SW 1271 (cell line): ENCODE measurements at places on chromosomes 16 and 17.

- no peak for DNase-seq
Observed at GRCh38 chr17:72030067-72030899, 90.5 kb upstream of the SOX9 start.

DNA sequence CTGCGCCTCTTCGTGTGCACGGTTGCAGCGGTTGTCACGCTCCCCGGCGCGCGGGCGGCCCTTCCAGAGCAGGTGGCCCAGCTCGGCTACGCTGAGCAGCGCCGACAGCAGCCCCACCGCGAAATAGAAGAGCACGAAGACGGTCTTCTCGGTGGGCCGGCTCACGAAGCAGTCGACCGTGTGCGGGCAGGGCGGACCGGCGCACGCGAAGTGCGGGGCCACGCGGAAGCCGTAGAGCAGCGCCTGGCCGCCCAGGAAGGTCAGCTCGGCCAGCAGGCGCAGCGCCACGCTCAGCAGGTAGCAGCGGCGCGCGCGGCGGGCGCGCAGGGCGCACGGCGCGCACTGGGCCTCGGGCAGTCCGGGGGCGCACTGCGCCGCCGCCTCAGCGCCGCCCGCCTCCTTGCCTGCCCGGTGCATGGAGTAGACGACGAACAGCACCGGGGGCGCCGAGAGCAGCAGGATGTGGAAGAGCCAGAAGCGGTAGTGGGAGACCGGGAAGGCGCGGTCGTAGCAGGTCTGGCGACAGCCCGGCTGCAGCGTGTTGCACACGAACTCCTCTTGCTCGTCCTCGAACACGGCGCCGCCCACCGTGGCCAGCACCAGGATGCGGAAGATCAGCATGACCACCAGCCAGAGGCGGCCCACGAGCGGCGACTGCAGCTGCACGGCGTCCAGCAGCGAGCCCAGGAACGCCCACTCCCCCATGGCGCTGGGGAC lies 1.3 kb downstream of the GJD3 start:
- no peak for DNase-seq

DNA sequence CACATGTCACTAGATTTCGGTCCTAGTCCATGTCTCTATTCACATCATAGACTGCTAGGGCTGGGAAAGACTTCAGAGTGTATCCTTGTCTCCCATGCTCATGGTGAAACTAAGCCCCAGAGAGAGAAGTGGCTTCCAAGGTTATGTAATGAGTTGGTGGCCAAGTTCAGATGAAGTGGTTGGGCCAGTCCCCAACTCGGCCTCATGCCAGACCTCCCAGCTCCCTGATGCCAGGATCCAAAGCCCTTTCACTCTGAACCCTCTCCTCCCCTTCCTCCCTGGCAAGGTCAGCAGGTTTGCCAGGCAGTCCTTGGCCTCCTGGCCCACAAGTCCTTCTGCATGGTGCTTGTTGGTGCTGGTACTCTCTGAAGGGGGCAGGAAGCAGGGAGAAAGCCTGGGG lies 189.7 kb downstream of the AXIN2 start:
- DNase-seq, result no peak

- DNase-seq, result no peak
Observed at GRCh38 chr16:67992661-67993206, 6.5 kb downstream of the DPEP2 start.

GRCh38 chr17:34712481-34713195 lies 133.3 kb downstream of the TMEM132E start:
- no peak for DNase-seq

- DNase-seq, result no peak
Observed at GRCh38 chr17:34999456-34999855, 19.1 kb downstream of the LIG3 start.

- no peak for DNase-seq
Observed at GRCh38 chr16:84836234-84836647, 16.5 kb downstream of the CRISPLD2 start.

DNA sequence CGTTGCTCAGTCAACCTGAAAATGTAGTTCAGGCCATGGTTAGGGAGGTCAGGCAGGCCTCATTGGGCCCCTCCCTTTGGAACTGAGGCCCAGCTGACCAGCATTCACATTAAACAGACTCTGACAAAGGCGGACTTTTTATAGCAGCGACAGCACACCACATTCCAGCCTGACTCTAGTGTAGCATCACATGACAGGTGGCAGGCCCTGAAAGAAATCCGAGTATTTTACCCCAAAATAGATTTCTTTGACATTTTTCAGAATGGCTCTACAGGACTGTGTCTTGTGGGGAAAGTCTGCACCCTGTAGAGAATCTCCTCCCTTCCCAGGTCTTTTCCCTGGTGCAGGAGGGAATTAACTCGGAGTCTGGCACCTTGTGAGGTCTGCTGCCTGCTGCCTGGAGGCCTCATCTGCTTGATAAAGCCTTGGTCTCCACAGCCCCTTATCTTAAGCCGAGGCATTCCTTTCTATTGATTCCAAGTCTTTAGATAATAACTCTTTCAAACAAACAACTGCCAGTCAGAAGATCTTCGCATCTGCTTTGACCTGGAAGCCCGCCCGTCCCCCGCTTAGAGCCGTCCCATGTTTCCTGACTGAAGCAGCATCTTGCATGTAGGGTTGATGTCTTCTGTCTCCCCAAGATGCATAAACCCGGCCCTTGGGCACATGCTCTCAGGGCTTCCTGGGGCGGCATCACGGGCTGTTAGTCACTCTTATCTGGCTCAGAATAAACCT lies 44.0 kb upstream of the CAPN15 start:
- DNase-seq, result no peak

GRCh38 chr17:67390646-67391361 lies 13.7 kb downstream of the PITPNC1 start:
- DNase-seq, result peak; percentile 67

DNA sequence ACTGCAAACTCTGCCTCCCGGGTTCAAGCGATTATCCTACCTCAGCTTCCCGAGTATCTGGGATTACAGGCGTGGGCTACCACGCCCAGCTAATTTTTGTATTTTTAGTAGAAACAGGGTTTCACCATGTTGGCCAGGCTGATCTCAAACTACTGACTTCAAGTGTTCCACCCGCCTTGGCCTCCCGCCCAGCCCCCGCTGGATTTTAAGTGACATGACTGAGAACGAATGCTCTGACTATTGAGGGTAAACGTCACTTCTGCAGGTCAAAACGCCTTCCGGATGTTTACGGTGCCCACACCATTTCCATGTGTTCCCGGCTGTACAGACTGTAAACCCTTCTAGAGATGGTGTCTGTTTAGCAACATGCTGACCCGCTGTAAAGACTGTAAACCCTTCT lies 22.8 kb downstream of the PITPNA start:
- no peak for DNase-seq

GRCh38 chr16:85903559-85903958 lies 4.6 kb downstream of the IRF8 start:
- DNase-seq, result no peak

- DNase-seq, result no peak
Observed at GRCh38 chr16:11819798-11820197, 22.7 kb upstream of the ZC3H7A start.

DNA sequence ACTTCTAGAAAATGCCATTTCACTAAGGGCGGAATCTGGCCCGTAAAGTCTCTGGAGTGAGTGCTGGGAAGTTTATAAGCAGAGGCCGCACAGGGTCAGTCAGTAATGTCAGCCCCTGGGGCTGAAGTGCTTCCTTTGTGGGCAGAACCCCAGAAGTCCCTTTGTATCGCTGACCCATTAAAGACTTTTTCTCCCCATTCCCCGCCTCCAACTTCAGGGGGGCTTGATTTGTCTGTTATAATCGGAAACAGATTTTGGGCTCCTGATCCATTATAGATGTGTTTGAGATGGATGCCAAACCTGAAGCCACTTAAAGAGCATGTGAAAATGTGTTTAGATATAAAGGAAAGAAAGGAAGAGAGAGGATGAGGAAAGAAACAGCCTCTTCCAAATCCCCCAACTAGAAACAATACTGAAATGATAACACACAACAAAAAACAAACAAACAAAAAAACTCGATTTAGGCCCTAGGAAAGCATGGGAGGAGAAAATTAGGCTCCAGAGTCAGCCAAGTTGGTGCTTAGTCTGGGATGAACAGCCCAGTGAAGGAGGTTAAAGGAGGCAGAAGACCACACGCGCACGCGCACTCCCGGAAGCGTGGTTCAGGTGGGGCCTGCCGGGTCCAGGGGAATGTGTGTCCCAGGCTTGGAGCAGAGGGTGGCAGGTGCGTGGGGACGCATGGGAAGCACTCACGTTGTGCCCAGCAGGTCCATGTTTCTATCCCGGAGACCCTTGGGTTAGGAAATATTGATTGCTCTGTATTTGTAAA lies 27.1 kb downstream of the MSI2 start:
- no peak for DNase-seq

GRCh38 chr16:81457326-81458133 lies 12.9 kb downstream of the CMIP start:
- no peak for DNase-seq

DNA sequence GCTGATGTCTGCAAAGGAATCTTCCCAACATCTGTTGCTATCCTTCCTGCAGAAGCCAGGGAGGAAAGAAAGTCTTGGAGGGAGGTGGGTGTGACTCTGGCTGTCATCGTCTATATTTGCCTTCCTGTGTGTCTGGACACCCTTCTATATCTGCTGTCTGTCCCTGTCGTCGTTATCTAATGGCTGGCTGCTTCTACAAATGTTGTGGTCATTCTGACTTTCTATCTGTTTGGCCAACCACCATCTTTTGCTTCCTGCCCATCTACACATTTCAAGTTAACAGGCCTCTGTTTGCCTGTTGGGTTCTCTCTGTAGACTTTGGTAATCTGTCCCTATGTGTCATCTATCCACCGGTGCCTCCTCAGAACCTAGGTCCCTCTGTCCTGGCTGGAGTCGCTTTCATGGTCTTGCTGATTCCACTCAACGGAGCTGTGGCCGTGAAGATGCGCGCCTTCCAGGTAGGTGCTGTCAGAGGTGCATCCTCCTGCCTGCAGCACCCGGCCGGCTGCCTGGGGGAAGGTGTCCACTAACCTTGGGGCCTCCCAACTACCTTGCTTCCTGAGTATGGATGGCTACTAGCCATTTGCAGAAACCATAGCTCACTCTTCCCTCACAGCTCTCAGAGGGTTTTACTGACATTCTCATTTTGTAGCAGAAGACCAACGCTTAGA lies 30.2 kb downstream of the ABCC3 start:
- no peak for DNase-seq

DNA sequence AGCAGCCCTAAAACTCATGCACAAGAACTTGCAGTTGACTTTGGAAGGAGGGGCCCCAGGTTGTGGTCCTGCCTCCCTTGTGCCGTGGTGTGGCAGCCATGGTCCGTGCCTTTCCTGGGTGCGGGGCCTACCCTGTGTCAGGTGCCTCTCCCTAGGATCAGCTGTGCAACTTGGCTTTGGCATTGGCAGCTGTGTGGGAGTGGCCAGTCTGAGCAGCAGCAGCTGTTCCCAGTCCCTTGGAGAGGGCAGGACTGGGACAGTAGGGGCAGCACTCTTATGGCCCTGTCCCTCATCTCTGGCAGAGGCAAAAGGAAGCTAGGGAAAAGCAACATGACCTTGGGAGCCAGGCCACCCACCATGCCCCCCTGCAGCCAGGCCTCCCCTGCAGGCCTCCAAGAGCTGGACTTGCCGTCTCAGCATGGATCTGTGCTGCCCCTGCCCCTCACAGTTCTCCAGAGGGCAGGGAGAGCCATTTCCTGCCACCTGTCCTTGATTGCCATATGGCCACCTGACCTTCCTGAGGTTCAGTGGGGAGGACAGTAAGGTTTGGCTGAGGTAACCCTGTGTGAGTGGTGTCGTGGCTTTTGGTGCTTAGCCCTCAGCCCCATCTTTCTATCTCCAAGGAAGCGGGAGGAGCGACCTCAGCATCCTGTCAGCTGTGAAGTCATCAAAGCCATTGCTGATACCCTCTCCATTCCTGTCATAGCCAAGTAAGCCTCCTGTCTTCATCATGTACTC lies 15.5 kb upstream of the NFATC3 start:
- no peak for DNase-seq

GRCh38 chr17:48259694-48260291 lies 152.2 kb downstream of the SNX11 start:
- DNase-seq, result peak; percentile 47

- DNase-seq, result no peak
Observed at GRCh38 chr16:14028202-14028601, 42.9 kb upstream of the MRTFB start.

- no peak for DNase-seq
Observed at GRCh38 chr17:36514856-36515255, 19.8 kb downstream of the MYO19 start.

DNA sequence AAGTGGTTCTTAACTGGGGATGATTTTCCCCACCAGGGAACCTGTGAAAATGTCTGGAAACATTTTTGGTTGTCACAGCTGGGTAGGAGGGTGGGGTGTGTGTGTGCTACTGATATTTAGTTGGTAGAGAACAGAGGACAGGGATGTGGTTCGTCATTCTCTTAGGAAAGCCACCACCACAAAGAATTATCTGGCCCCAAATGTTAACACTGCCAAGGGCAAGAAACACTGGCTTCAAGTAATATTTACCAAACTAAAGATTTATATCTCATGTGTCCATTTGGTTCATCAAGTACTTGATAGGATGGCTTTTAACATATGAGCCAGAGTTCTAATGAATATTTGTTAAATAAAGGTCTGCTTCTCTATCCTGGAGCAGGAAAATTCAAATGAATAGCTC lies 19.5 kb downstream of the MPHOSPH6 start:
- no peak for DNase-seq

- no peak for DNase-seq
Observed at GRCh38 chr16:17590711-17591654, 120.2 kb upstream of the XYLT1 start.
